ENCODE measurements at places on chromosomes 7 and 10. TPM values are rescaled to one million over a fixed set of nuclear protein-coding genes. Genes with fewer than 3 reads are reported as not detected.

The SPDYE5 gene
- not detected for total RNA-seq

The CHST15 gene
- not detected for total RNA-seq

The ANTXRL gene
- total RNA-seq = not detected

The ARMC10 gene
- total RNA-seq = 58.4 TPM

The SPDYE11 gene
- not detected for total RNA-seq

The STEAP1 gene
- not detected for total RNA-seq

The GRB10 gene
- not detected for total RNA-seq

The HDAC9 gene
- total RNA-seq = 5.6 TPM

The OR6V1 gene
- not detected for total RNA-seq

The PVRIG gene
- total RNA-seq = not detected

The TACC2 gene
- 6.6 TPM for total RNA-seq

The CALML5 gene
- total RNA-seq = not detected

The DDX50 gene
- total RNA-seq = 31.6 TPM

The MPP7 gene
- total RNA-seq = not detected

The POLR3A gene
- 24.3 TPM for total RNA-seq
